ENCODE measurements at places on chromosomes 7 and 10. TPM values are rescaled to one million over a fixed set of nuclear protein-coding genes. Genes with fewer than 3 reads are reported as not detected.

GRCh38 chr10:76432016-76433012 lies 1000.9 kb downstream of the LRMDA start:
- H3K4me3 ChIP-seq, result no peak overlapping the region
- H3K27me3 ChIP-seq, result no peaks in the 10 kb centered on the region
- H3K36me3 ChIP-seq, result no peaks in the 10 kb centered on the region
- no peaks in the 10 kb centered on the region for H3K4me1 ChIP-seq

NEUROD6 gene
- not detected for total RNA-seq

GPAM gene
- total RNA-seq, result 9.8 TPM

GRCh38 chr10:70190581-70190980 lies 20.3 kb upstream of the SAR1A start:
- no peaks in the 10 kb centered on the region for H3K36me3 ChIP-seq
- no peak overlapping the region for H3K4me3 ChIP-seq
- no peaks in the 10 kb centered on the region for H3K4me1 ChIP-seq

GRCh38 chr10:20977300-20977699 lies 80.2 kb upstream of the NEBL start:
- H3K4me3 ChIP-seq, result no peak overlapping the region
- H3K27ac ChIP-seq, result no peak overlapping the region
- H3K36me3 ChIP-seq, result no peaks in the 10 kb centered on the region
- no peaks in the 10 kb centered on the region for H3K4me1 ChIP-seq

INMT gene
- not detected for total RNA-seq

DNA sequence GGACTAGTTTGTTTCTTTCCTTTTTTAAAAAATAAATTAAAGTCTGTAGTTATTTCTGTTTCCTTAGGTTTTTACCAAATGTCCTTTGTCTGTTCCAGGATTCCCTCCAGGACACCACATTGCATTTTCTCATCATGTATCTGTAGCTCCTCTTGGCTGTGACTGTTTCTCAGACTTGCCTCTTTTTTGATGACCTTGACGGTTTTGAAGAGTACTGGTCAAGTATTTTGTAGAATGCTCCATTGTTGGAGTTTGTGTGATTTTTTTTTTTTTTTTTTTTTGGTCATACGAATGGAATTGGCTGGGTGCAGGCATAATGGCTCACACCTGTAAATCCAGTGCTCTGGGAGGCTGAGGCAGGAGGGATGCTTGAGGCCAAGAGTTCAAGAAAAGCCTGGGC lies 127.1 kb upstream of the BMPER start:
- no peaks in the 10 kb centered on the region for H3K4me1 ChIP-seq
- DNase-seq, result no peak
- H3K27ac ChIP-seq, result no peak overlapping the region
- H3K36me3 ChIP-seq, result no peaks in the 10 kb centered on the region
- H3K27me3 ChIP-seq, result no peaks in the 10 kb centered on the region

KCTD7 gene
- total RNA-seq, result 8.9 TPM

- peak overlapping the region; percentile 95 for H3K4me3 ChIP-seq
- DNase-seq, result no peak
- peaks cover 31% of the 10 kb centered on the region for H3K4me1 ChIP-seq
- H3K36me3 ChIP-seq, result peaks cover 15% of the 10 kb centered on the region
- H3K27me3 ChIP-seq, result no peaks in the 10 kb centered on the region
- H3K27ac ChIP-seq, result peak overlapping the region; percentile 98
Observed at GRCh38 chr7:135210888-135211178, 493 bp downstream of the WDR91 start.

TUBAL3 gene
- 0.14 TPM for total RNA-seq

DNA sequence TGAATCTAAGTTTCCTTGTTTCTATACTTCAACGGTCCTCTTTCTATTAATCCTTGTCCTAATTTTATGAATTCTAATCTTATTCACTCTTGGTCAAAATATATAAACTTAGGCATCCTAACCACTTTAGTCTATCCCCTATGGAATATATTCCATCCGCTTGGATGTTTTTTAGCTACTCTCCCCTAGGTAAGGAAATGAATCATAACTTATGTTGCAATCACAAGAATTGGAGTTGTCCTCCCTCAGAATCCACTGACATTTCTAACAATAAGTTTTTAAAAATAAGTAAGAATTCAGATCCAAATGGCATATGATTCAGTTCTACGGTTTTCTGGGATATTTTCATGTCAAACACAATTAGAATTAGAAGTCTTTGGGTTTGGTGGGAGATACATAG lies 1081.6 kb downstream of the SORCS1 start:
- no peaks in the 10 kb centered on the region for H3K4me1 ChIP-seq
- H3K36me3 ChIP-seq, result no peaks in the 10 kb centered on the region
- no peaks in the 10 kb centered on the region for H3K27me3 ChIP-seq
- no peak overlapping the region for H3K27ac ChIP-seq

GRCh38 chr10:68572151-68572550 lies 12.0 kb downstream of the TET1 start:
- no peak for DNase-seq
- H3K27me3 ChIP-seq, result peaks cover 6% of the 10 kb centered on the region
- H3K36me3 ChIP-seq, result no peaks in the 10 kb centered on the region
- no peak overlapping the region for H3K4me3 ChIP-seq
- no peak overlapping the region for H3K27ac ChIP-seq

DNA sequence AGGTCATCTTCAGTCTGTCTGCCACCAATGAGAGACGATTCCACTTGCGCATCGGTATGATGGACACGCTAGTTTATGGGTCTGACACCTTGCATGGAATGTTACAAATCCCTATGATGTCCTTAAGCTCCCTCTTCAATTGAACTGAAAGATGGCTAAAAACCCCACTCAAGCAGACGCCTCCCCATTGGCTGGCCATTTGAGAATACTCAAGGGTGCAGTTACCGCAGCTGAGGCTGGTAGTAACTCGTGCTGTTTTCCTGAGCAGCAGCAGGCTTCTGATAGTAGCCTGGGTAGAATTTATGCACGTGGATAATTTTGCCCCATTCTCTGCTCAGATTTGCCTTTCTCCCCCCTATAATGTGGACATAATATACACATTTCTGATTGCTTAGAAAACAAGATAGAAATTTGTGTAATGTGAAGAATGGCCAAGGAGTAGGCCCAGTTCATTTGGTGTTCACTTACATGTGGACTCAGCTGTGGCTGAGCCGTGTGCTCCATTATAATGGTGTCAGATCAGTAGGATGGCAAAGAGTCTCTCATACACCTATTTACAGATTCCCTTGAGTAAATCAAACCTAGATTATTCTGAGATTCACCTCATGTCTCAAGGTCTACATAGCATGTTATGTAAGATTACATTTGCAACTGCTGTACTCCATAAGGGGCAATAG lies 142.8 kb downstream of the HIBADH start:
- H3K4me3 ChIP-seq, result no peak overlapping the region
- no peaks in the 10 kb centered on the region for H3K4me1 ChIP-seq
- H3K36me3 ChIP-seq, result peaks cover 3% of the 10 kb centered on the region
- DNase-seq, result no peak

GRCh38 chr7:50775836-50776235 lies 6.9 kb downstream of the GRB10 start:
- H3K4me3 ChIP-seq, result no peak overlapping the region
- H3K4me1 ChIP-seq, result no peaks in the 10 kb centered on the region
- H3K27ac ChIP-seq, result no peak overlapping the region
- DNase-seq, result no peak

DNA sequence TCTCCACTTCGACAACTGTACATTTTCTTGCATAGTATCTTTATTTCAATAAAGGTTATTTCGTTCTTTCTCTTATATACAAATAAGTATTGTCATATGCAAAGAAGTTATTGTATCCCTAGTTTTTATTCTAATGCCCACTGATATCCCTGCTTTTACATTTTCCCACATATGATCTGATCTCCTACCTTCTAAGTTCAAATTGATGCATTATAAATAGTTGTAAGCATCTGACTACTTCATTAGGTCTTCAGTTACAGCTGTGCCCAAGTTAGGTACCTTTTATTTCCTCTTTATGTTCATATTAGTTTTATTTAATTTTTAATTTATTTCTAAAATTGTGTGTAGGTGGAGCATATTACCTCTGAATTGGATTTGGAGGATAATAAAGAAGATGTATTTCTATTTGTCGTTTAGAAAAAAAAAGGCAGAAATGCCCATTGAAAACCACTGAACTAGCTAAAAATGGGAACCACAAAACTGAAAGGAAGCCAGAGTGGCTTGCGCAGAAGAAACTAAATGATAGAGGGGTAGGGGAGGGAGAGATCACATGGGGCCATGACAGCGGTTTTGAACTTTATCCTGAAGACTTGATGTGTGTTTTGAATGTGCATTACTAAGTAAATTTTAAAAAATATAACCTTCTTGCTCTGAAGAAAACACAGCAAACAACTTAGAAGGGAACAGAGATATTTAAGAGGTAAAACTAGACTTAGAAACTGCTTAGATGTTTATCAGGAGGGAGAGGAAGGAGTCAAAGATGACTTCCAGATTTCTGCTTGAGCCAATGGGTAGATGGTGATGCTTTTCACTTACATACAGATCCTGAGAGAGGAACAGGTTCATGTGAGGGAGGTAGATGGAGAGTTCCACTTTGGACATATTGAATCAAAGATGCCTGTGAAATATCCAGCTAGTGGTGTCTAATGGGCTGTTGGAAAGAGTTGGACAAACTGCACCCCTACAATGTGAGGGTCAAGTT lies 9.3 kb upstream of the ZC3HAV1L start:
- peak overlapping the region; percentile 49 for H3K4me3 ChIP-seq
- peaks cover 67% of the 10 kb centered on the region for H3K36me3 ChIP-seq
- no peaks in the 10 kb centered on the region for H3K27me3 ChIP-seq
- H3K27ac ChIP-seq, result peak overlapping the region; percentile 81
- peaks cover 67% of the 10 kb centered on the region for H3K4me1 ChIP-seq
- peak; percentile 80 for DNase-seq

DNA sequence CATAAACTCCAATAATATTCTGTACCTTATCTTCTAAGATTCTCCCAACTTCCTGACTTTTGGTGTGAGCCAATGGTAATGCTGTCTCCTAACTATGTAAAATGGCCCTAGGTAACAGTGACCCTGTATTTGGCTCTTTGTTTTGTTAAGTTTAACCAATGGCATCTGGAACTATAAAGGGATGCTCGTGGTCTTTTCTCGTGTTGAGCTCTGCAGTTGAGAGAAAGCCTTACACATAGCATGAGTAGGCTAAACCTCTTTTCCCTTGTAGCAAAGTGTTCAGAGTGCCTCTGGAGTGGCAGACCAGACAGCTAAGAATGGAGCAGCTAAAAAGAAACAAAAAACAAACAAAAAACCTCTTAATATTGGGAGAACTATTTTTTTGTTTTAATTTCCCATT lies 5.2 kb downstream of the TES start:
- H3K36me3 ChIP-seq, result peaks cover 19% of the 10 kb centered on the region
- H3K27me3 ChIP-seq, result no peaks in the 10 kb centered on the region
- H3K4me3 ChIP-seq, result peak overlapping the region; percentile 69
- H3K4me1 ChIP-seq, result peaks cover 63% of the 10 kb centered on the region
- peak overlapping the region; percentile 56 for H3K27ac ChIP-seq

SGPL1 gene
- total RNA-seq, result 98.9 TPM

- no peak for DNase-seq
- H3K36me3 ChIP-seq, result no peaks in the 10 kb centered on the region
- H3K4me1 ChIP-seq, result no peaks in the 10 kb centered on the region
- no peak overlapping the region for H3K27ac ChIP-seq
- peaks cover 10% of the 10 kb centered on the region for H3K27me3 ChIP-seq
Observed at GRCh38 chr10:69715899-69716606, 85.7 kb upstream of the COL13A1 start.

- peaks cover 5% of the 10 kb centered on the region for H3K4me1 ChIP-seq
- H3K36me3 ChIP-seq, result peaks cover 3% of the 10 kb centered on the region
- H3K27me3 ChIP-seq, result no peaks in the 10 kb centered on the region
- no peak overlapping the region for H3K4me3 ChIP-seq
- no peak overlapping the region for H3K27ac ChIP-seq
Observed at GRCh38 chr7:105650382-105650970, 69.2 kb upstream of the EFCAB10 start.

GRCh38 chr10:100364735-100365391 lies 17.8 kb downstream of the SCD start:
- H3K4me3 ChIP-seq, result no peak overlapping the region
- H3K27me3 ChIP-seq, result no peaks in the 10 kb centered on the region
- peak overlapping the region; percentile 41 for H3K27ac ChIP-seq
- DNase-seq, result no peak

DNA sequence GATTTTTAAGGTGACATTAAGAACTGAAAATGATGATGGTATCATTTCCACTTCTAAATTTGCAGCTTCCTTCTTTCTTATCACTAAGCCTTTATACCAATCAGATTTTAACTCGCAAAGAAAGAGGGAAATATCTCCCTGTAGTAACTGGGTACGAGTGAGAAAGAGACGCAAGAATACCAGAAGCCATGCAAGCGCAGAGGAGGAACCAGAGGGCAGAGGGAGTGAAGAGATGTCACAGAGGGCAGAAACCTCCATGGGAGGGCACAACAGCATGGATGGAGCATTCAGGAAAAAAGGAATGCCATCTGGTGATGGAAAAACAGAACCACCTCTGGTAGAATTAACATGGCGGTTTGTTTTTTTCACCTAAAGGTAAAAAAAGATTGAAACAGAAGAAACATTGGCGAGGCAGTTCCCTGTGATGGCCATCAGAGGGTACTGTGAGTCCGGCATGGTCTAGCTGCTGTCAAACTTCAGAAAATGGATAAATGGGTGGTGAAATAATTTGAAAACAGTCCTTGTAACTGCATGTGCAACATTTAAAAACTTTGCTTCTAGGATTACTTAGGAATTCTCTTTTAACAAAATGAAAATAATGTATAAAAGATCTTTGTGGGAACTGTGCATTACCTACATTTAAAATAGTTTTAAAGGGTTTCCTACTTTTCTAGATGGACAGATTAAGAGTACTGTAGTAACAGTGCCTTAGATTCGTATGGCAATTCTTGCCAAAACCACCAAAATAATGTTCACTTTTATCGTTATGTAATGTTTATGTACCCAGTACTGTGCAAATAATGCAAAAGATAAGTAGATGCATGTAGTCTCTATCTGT lies 91.8 kb downstream of the ARHGAP12 start:
- no peaks in the 10 kb centered on the region for H3K4me1 ChIP-seq
- no peaks in the 10 kb centered on the region for H3K27me3 ChIP-seq
- DNase-seq, result no peak
- no peak overlapping the region for H3K27ac ChIP-seq

DNA sequence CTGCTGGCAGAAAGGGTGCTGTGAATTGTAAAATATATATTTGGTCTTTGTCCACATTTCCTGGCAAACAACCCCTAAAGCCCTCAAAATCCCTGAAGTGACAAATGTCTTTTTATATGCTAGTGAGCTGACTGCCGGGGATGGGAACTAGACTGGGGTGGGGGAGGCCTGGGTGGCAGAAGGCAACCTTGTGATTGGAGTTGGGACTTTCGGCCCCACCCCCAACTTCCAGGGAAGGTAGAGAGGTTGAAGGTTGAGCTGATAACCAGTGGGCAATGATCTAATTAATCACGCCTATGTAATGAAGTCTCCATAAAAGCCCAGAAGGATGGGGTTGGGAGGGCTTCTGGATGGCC lies 2.7 kb downstream of the EPHA1 start:
- H3K36me3 ChIP-seq, result no peaks in the 10 kb centered on the region
- no peak for DNase-seq
- H3K4me3 ChIP-seq, result no peak overlapping the region
- H3K4me1 ChIP-seq, result peaks cover 29% of the 10 kb centered on the region
- H3K27me3 ChIP-seq, result peaks cover 15% of the 10 kb centered on the region

CAV1 gene
- 0.17 TPM for total RNA-seq

GRCh38 chr7:143733876-143734275 lies 23.6 kb downstream of the CTAGE6 start:
- no peak for DNase-seq
- peaks cover 33% of the 10 kb centered on the region for H3K36me3 ChIP-seq
- peaks cover 11% of the 10 kb centered on the region for H3K4me1 ChIP-seq
- H3K27ac ChIP-seq, result no peak overlapping the region
- H3K4me3 ChIP-seq, result no peak overlapping the region
- H3K27me3 ChIP-seq, result no peaks in the 10 kb centered on the region

GALNT17 gene
- total RNA-seq, result not detected
